Sciatic nerve (tissue), 2 donors: ENCODE measurements at places on chromosomes 1 and 21.
A peak's percentile ranks its signal among the peaks of the same experiment; 100 is the strongest.

DNA sequence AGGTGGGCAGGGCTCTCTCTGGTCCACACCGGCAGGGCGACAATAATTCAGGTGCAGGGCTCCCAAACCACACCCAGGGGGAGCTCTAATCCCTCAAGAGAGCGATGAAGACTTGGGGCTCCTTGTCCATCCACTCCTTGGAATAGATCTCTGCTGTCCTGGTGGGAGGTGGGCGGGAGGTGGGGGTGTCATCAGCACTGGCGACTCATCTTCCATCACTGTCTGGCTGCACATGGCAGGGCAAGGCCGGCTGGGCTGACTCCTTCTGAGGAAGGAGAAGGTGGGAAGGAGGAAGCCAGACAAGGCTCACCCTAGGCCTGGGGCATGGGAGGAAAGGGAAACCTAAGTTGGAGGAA is 29.3 kb downstream of the TNNT2 start:
- DNase-seq: no peak

GRCh38 chr1:202622388-202622787 is 87.9 kb downstream of the SYT2 start:
- no peak for DNase-seq

DNA sequence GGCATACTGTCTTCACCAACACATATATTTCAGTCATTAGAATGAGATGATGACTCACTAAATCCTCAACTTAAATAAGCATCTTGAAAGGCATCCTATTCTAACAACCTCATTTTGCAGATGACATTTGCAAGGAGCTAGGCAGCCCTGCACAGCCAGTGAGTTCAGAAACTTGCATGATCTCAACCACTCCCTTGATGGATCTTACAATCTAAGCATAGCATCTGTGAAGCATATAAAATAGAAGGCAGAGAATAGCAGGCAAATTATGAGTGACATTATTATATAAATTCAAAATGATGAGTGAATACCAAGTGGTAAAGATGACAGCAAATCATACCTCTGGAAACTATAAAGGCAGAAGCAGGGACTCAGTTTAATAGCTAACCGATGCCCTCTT is 31.6 kb downstream of the KRTAP20-3 start:
- no peak for DNase-seq

DNA sequence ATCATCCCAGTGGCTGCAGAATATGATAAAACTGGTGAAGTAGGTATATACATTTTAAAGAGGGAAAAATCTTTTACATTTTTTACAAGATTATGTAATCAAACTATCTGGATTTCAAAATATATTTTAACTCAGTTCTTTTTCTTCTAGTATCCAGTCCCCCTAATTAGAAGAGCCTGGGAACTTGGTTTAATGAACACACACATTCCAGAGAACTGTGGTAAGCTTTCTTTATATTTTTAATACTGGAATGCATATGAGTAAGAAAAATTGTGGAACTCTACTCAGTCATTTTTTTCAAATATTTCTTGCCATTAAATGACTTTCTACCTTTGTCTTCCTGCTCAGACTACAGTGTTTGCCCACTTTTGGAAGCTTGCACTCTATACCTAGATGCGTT is 8.2 kb downstream of the ACADM start:
- no peak for DNase-seq

GRCh38 chr1:9887070-9887469 is 23.0 kb downstream of the CTNNBIP1 start:
- no peak for DNase-seq

- DNase-seq: peak; percentile 12
These were observed 11.4 kb downstream of the AGMAT start for GRCh38 chr1:15573477-15573876.

GRCh38 chr1:203475012-203475981 is at the start of gene PRELP:
Gene PRELP, plus strand, starts transcription at chr1:203475806. Its CDS starts 7,379 bp downstream, at chr1:203483185.
- DNase-seq: peak; percentile 83
